Ascending aorta (tissue), 2 donors: ENCODE measurements at places on chromosomes 7 and 10.

DNA sequence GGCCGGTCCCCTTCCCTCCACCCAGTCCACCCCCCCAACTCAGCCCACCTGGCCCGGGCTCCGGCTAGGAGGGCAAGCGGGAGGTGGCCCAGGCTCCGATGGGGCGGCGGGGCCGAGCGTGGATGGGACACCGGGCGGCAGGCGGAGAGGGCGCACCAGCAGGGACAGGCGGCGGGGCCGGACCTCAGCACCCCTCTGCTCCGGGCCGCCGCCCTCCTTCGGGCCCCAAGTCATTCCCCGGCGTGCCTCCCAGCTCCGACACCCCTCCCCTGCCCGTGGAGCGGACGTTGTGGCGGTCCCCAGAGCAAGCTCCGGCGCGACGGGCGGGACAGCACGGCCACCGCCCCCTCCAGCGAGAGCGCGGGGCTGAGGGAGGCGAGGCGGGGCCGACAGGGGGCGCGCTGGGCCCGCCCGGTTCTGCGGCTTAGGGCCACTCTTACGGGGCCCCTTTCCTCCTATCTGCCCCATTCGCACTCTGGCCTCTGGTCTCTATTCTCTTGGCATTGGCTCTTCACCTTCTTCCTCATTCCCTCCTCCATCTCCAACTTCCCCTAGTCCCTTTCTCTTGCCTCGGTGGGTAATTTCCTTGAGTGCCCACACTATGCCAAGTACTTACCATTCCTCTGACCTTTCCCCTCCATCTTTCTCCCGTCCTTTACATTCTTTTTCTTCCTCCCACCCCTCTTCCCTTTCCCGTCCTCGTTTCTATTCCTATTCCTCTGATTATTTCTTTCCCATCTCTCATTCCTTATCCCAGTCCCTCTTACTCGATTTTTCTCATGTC is 701 bp upstream of the GBX1 start:
- DNase-seq, result no peak

- DNase-seq, result no peak
Observed at GRCh38 chr10:124036746-124037145, 56.7 kb downstream of the CHST15 start.

GRCh38 chr10:7481368-7481765 is 70.5 kb upstream of the SFMBT2 start:
- no peak for DNase-seq

- no peak for DNase-seq
Observed at GRCh38 chr7:10707519-10707918, 266.2 kb upstream of the PHF14 start.

GRCh38 chr7:149023662-149024061 is 4.6 kb downstream of the PDIA4 start:
- DNase-seq, result no peak

- no peak for DNase-seq
Observed at GRCh38 chr7:116957874-116958273, 4.6 kb downstream of the ST7 start.

DNA sequence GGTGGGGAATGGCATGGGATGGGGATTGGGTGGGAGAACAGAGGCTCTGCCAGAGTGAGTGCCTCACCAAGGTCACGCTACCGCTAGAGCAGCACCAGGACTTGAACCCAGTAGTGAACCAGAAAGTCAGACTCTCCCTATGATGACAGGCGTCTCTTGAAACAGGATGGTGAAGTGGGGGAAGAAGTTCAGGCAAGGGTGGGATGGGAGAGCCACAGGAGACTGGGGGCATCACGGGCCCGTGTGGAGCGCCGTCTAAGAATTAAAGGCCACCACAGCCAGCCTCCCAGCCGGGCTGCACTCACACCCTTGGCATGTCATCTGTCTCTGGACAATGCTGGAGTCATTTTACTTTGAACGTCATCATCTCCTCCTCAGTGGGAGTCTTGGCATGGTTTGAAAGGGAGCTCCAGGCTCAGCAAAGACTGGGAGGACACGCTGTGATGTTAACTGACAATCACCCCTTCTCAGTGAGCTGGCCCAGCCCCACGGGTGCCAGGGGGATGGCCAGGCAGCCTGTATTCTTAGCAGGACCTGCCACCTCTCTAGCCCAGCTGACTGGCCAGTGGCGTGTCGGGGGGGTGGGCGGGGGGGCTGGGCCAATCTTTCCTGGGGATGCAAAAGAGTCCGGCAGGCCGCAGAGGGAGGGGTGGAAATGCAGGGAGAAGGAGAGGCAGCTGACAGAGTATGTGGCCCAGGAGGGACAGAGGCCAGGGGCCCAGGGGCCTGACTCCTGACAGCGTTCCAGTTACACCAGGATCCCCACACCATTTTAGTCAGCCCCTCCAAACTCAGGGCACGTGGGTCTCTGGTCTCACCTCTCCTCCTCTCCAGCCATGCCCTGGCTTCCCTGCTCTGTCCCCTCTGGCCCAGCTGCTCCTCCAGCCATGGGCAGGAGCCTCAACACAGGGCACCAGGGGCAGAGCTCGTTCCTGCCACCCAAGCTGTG is 96.2 kb downstream of the VOPP1 start:
- DNase-seq, result no peak

DNA sequence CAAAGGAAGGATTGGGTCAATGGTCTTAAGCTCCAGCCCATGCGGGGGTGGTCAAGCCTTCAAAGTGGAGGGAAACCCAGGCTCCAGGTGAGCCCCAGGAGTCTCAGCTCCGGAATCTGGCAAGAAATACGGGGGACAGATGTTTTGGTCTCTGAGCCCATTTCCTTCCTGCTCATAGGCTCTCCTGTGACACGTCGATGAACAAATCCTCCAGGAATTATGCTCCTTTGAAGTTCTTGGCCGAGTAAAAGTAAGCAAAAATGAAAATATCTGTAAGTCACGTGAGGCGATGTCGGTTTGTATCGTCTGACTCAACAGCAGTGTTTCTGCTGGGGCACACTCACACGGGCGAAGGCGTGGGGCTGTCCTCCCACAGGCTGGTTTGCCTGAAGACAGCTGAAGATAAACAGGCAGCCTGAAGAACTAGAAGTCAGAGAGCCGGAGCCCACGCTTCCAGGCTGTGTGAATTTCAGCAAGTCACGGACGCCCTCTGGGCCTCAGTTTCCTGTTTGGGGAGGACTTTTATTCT is 52.6 kb upstream of the SMNDC1 start:
- no peak for DNase-seq

- DNase-seq, result no peak
Observed at GRCh38 chr7:50396856-50397255, 53.3 kb downstream of the FIGNL1 start.

DNA sequence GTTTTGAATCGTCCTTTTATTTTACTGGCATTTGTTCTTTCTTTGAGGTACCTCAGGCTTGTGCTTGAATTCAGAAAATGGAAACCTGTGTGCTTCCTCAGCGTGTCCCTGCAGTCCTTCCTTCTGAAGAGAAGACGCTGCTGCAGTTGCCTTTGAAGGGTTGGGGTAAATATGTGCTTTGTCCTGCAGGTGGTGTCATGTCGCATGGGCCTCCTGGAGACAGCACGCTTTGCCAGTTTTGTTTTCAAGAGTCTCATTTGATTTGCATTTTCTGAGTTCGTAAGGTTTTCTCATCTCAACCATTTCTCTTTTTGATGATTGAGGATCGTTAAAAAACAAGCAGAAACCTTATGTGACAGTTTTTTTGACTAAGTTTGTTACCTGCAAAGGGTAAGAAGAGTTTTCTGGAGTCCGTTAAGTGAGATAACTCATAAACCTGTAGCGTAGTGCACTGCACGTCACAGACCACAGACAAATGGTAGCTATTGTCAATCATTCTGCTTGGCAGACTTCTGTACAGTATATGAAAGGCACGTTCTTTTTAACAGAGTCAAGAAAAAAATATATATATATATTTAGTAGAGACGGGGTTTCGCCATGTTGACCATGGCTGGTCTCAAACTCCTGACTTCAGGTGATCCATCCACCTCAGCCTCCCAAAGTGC is 57.0 kb downstream of the CDC123 start:
- no peak for DNase-seq

GRCh38 chr7:28725911-28726310 is 232.2 kb downstream of the TRIL start:
- no peak for DNase-seq

DNA sequence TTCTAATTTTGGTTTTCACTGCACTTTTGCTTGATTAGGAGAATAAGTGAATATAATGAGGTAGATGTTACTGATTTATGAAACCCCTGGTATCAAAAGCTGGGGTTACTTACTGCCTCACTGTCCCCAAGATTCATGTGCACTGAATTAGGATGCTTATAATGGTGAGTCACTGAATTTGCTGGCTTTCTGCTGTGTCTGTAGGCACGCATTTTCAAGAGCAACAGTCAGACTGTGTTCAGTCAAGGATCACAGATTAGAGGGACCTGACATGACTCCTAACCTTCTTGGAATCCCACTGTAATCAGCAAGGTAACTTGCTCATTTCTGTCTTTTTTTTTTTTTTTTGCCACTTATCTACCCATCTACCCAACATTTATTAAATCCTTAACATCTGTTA is 59.7 kb downstream of the GPR85 start:
- DNase-seq, result no peak

- DNase-seq, result peak; percentile 56
Observed at GRCh38 chr10:378930-379704, 243.9 kb downstream of the ZMYND11 start.

DNA sequence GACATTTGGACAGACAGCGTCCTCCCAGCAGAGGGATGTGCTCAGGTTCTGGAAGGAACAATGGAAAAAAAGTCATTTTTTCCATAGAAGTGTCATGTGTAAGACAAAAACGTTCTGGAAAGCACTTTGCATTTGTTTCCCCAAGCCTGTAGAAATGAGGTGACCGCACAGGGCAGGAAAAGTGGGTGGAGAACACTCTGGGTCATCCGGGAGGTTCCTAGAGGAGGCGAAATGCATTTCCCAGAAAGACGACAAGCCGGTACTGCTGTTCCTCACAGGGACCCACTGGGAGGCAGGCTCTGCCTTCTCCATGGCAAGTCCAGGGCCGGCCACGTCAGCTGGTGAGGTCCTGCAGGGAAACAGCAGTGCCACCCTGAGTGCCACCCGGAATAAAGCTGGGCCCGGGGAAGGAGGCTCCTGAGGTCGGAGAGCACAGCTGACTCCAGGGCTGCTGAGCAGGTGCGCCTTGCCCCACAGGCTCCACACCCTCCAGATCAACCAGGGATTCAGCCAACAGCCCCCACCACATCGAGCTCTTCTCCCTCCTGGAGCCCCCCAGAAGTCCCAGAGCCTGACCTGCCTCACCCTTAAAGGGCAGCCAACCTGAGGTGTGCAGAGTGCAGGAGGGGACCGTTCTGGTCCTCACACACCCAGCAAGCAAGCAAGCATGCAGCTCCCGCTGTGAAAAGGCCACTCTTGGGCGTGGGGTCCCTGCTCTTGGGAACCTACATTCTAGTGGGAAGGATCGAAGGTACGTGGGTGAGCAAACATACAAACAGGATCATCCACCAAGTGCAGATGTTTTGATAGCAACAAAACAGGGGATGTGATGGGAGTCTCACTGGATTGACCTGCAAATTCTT is 28.8 kb upstream of the INPP5A start:
- DNase-seq, result peak; percentile 35

- no peak for DNase-seq
Observed at GRCh38 chr7:135859538-135859937, 110.9 kb upstream of the FAM180A start.

GRCh38 chr10:77763453-77764430 is 126.1 kb upstream of the KCNMA1 start:
- DNase-seq, result no peak

DNA sequence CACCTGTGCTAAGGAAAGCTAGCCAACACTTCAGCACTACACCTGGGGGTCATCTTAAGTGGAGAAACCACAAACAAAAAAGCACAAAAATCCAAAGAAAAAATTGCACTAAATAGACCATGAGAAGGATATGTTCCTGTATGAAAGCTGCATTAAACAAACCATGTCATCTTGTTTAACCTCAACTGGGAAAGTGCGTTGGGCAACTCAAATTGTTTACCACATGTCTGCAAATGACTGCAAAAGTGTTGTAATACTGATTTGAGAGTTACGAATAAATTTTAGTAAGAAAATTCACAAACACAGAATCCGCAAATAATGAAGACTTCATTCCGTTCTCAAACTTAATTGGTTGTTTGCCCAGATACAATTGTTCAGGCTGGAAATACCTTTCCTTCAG is 111.9 kb upstream of the EGFR start:
- DNase-seq, result no peak

DNA sequence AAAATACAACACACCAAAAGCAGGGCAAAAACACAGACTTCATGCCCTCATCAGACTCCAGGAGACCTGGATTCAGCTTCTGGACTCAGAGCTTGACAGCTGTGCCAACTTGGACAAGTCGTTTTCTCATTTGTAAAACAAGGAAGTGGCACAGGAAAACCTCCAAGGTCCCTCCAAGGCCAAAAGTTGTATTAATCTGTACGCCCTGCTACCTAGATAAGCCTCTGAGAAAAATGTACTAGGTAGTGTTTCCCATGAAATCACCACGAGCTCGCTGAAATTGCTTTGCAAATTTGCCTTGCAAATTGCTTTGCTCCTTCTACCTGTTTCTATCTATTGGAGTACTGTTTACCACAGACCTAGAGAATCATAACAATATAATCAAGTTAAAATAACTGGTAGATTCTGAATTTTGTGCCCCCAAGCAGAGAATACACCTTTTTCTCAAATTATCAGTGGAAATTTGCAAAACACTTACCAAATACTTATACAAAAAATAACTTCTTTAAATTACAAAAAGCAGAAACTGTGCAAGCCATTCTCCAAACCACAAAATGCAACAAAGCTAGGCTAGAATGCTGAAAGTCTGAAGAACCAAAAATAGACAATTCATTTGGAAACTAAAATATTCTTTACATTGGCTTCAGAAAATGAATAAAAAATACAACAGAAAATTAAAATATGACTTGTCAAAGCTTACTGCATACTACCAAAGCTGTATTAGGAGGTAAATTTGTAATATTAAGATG is 158.1 kb upstream of the CHST15 start:
- DNase-seq, result no peak

GRCh38 chr10:8543361-8544056 is 489.0 kb downstream of the GATA3 start:
- DNase-seq, result no peak

GRCh38 chr7:22913158-22913557 is 90.5 kb upstream of the TOMM7 start:
- DNase-seq, result no peak

DNA sequence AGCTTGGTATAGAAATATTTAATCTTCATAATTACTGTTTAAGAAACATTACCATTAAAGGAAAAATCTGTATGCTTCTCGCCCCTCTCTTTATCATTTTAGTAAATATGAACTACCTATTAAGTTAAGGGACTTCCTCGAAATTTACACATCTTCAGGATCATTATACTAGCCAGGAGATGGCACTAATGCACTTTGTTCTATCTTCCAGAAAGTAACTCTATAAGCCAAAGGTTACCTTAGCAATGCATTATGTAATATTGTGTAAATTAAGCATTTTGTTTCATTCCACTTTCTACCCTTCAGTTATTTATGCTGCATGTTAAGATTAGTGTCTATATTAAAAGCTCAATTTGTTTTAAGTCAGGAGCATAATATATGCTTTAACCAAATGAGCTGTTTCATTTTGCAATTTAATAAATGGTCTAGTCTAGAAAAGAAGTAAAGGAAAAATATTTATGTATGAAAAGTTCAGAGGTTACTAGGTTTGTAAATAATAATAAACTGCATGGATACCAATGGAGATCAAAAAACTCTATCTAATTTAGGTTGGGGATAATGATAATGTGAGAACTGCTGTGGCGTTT is 128.5 kb downstream of the ANKRD7 start:
- DNase-seq, result no peak

- DNase-seq, result no peak
Observed at GRCh38 chr10:33224251-33224965, 110.1 kb downstream of the NRP1 start.
